NCI-H526 treated with DMSO at 0.1 percent for 48 hours (cell line): ENCODE measurements at places on chromosomes 2 and 18.

DNA sequence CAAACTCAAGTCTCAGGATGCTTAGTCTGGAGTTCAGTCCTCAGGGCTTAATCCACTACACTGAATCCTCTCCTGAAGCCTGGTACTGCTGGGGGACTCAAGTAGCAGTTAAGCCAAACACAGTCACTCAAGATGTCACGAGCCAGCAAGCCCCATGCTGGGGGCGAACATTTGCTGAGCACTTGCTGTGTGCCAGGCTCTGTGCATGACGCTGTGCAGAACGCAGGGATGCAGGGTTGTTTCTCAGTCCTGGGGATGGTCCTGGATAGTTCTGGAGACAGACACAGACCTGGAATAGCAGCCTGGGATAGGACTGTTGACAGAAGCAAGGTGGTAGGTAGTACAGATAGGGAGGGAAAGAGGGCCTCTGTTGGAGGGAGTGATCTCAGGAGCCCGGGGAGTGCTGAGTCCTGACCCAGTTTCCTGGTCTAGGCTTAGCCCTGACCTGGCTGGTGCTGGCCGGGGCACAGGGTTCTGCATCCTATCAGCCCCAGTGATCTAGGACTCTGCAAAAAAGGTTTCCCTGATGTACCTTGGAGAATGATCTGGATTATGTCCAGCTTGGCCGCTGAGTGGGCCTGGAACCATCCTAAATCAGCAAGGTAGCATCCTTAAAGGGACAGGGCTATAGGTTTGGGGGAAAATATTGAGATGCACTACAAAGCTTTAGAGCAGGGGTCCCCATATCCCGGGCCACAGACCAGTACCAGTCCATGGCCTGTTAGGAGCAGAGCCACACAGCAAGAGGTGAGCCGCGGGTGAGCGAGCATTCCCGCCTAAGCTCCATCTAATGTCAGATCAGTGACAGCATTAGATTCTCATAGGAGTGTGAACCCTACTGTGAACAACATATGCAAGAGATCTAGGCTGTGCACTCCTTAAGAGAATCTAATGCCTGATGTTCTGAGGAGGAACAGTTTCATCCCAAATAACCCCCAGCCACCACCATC lies 54.7 kb upstream of the OTOF start:
- DNase-seq, result no peak

- DNase-seq, result peak; percentile 48
Measured at GRCh38 chr2:112614201-112614840, 29.9 kb downstream of the CHCHD5 start.

DNA sequence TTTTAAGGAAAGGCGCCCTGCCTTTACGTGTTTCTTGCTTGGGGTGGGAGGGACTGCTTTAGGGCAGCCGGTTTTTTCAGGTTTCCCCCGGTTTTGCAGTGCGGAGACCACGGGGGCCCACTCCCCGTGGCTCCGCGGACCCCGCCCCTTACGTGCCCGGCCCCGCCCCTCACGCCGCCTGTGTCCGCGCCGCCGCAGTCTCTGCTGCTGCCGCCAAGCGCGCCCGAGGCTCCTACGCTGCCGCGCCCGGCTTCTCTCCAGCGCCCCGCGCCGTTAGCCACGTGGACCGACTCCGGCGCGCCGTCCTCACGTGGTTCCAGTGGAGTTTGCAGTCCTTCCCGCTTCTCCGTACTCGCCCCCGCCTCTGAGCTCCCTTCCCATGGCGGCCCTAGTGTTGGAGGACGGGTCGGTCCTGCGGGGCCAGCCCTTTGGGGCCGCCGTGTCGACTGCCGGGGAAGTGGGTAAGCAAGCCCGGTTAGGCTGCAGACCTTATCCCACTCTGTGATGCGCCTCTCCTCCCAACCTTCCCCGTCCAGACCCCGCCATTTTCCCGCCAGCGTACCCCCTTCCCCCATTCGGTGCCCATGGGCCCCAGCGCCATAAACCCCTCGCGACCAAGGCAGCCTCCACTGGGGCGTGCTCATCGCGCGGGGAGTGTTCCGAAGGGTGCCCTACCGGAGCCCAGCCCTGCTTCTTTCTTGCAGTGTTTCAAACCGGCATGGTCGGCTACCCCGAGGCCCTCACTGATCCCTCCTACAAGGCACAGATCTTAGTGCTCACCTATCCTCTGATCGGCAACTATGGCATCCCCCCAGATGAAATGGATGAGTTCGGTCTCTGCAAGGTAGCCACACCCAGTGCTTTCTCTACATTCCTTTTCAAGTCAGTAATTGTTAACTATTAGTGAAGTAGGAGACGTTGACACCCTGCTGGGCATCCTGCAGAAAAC lies at the start of gene CAD:
Gene CAD (plus strand): TSS at position 197 of the 949 bp plus-strand sequence. CDS start 183 bp downstream, at position 380.
- DNase-seq, result peak; percentile 81

- no peak for DNase-seq
Measured at GRCh38 chr2:71154798-71155197, 24.4 kb downstream of the MPHOSPH10 start.

- DNase-seq, result no peak
Measured at GRCh38 chr2:100814043-100814442, 5.9 kb upstream of the NPAS2 start.

DNA sequence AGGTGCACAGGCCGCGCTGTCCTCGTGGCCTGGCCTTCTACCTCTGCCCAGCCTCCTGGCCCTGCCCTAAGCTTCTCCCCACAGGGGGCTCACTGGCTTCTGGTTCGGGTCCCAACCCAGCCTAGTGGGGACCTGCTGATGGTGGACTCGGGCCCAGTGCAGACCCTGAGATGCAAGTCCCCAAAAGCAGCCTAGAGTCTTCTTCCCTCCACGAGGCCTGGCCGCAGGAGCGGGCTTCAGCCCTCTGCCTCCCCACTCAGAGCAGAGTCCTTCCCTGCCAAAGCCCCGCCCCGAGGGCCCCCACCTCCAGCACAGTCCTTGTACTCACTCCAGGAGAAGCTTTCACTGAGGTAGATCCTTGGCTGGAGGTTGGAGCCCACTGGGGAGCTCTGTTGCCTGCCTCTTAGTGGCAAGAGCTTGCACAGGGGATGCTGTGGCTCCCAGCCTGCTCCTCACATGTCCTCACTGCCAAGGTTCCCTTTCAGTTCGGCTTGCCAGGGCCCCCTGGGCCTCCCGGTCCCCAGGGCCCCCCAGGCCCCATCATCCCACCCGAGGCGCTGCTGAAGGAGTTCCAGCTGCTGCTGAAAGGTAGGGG lies 3.6 kb downstream of the ERFE start:
- no peak for DNase-seq

GRCh38 chr2:96291751-96292150 lies 13.6 kb downstream of the SNRNP200 start:
- DNase-seq, result no peak

GRCh38 chr18:66874375-66874774 lies 270.5 kb upstream of the CDH19 start:
- no peak for DNase-seq

GRCh38 chr2:28687171-28687570 lies 64.5 kb upstream of the PPP1CB start:
- DNase-seq, result no peak

DNA sequence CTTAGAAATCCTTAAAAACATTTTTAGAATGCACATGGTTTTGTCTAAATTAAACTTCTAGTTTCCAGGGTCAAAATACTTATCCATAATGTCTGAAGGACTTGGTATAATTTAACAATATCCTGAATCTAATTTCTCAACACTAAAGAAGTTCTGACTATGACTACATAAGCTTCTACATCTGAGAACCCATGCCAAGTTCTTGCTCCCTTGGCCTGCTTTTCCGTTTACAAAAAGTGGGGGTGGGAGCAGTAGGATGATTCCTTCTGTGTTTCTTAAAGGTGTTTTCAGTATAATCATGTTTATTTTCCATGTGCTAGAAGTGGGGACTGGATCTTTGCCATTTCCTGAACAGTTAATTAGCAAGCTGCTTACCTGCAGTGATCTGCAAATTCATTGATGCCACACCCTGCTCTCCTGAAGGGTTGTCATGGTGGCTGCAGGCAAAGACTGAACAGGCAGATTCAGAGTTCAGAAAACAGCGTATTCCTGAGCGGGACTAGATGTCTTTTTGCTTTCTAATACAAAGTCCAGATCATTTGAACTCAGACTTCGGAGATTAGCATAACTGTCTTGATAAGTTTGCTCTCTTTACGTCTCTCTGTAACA lies 36.2 kb downstream of the ADNP2 start:
- DNase-seq, result no peak

- DNase-seq, result no peak
Measured at GRCh38 chr18:74476140-74476539, 19.0 kb upstream of the DIPK1C start.

- no peak for DNase-seq
Measured at GRCh38 chr18:55088000-55088401, 128.7 kb upstream of the CCDC68 start.

- no peak for DNase-seq
Measured at GRCh38 chr2:42906557-42907411, 114.4 kb upstream of the HAAO start.

DNA sequence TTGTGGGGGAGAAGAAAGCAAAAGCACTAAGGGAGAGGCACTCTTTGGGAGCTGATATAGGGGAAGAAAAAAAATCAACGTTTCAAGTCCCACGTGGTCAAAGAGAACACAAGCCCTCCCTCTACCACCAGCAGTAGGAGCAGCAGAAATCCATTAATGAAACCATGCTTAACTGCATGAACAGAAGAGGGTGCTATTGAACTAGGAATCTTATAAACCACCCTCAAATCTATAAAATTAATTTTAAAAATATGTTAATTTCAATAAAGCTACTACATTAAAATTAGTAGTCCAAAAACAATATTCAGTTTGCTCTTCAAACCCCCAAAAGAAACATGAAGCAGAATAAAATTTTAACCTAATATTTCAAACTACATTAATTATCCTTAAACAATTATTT lies 147.8 kb downstream of the TMEM18 start:
- DNase-seq, result peak; percentile 30

GRCh38 chr2:37323781-37324535 lies 675 bp downstream of the PRKD3 start:
- peak; percentile 44 for DNase-seq

DNA sequence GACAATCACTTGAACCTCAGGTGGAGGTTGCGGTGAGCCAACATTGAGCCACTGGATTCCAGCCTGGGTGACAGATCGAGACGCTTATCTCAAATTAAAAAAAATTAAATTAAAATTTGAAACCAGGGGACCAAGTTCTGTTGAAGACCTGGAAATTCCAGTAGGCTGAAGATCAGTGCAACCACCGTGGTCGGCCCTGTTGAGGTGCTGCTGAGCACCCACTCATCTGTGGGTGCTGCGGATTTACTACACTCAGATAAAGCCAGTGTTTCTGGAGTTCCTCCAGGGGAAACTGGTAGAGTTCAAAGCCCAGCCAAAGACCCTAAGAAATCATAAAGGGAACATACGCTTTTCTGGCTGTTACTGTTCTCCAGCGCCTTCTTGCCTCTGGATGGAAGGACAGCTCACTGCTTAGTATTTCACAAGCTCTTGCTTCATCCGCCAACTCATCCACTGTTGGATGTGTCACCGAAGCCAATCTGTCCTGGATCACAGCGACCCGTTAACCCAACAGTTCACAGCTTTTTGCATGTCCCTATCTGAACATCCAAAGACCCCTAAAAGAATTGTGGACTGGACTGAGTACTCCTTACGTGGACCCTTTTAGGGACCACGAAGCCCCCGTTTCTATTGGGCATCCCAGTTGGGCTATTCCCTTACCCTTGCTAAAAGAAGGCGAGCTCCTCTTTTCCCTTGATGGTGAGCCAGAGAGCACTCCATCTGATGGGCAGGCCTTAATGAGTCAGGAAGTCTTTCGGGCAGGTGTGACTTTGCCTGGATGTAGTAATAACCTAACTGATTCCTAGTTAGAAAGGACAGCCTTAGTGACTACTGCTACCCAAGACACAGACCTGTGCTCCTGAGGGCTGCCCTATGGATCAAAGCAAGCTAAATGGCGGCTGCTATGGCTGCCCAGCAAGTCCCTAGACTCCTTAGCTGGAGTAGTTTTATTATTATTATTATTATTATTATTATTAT lies 6.0 kb upstream of the ALPP start:
- DNase-seq, result no peak

DNA sequence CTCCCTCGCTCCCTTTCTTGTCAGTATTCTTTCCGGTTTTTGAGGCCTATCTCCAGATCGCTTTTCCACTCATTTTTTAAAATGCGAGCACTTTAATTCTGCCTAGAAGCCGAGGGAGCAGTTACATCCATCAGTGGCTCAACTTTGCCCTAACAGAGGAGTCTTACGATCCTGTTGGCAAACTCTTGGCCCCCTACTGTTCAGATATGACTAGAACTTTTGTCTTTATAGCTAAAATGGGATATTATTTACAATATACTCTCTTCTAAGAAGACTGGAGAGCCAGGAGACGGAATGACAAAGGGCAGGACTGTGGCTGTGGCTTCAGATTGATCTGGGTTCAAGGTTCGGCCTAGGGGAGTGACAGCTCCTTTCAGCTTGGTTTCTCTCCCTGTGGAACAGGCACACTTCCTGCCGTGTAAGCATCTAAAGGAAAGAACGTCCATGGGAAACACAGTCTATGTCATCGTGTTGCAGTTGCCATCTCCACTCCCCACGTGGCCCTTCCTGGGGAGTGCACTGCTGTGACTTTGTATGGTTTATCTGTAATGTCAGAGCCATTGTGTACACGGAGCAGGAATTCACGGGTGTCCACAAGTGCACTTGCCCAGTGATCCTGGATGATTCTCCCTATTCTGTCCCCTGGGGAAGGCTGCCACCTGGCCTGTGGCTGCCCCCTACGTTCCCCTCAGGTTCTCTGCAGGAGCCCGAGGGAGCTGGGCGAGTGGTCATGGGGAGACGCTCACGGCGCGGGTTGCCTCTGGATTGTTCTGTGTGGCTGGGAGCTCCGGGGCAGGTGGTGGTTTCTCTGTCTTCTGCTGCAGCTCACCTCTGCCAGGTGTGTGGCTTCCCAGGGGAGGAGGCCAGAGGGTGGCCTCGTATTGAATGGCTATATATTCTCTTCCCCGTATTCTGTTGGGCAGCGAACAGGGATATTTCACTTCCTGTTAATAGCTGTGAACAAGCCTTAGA lies 222.0 kb downstream of the LDLRAD4 start:
- peak; percentile 36 for DNase-seq

DNA sequence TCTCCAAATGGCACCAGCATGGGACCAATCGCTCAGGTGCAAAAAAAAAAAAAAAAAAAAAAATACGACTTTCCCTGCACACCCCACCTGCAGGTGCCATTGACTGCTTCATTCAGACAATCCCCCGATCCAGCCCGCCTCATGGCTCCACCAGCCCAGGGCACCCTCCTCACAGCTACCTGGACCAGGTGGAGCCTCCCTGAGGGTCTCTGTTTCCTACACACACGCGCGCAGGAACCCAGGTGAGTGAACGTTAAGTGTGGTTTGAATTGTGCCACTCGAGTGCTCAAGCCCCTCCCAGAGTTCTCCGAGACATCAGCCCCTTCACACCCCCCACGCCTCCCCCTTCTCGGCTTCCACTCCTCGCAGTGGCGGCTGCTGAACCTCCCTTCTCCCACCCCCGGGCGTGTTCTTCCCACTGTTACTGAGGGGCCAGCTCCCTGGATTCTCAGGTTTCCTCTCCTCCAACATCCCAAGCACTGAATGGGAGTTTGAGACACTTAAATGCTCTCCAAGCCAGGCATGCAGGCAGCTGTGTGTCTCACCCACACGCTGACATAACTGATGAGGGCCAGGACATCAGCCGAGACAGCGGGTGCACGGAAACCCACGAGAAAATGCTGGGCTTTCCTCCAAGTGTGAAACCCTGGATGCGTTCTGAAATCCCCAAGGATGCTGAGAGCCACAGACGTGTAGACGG lies 88.8 kb upstream of the SNTG2 start:
- no peak for DNase-seq
